ENCODE measurements at places on chromosomes 1 and 21.

GRCh38 chr1:80054129-80054528 lies 1047.6 kb upstream of the ADGRL4 start:
- no peak for DNase-seq

DNA sequence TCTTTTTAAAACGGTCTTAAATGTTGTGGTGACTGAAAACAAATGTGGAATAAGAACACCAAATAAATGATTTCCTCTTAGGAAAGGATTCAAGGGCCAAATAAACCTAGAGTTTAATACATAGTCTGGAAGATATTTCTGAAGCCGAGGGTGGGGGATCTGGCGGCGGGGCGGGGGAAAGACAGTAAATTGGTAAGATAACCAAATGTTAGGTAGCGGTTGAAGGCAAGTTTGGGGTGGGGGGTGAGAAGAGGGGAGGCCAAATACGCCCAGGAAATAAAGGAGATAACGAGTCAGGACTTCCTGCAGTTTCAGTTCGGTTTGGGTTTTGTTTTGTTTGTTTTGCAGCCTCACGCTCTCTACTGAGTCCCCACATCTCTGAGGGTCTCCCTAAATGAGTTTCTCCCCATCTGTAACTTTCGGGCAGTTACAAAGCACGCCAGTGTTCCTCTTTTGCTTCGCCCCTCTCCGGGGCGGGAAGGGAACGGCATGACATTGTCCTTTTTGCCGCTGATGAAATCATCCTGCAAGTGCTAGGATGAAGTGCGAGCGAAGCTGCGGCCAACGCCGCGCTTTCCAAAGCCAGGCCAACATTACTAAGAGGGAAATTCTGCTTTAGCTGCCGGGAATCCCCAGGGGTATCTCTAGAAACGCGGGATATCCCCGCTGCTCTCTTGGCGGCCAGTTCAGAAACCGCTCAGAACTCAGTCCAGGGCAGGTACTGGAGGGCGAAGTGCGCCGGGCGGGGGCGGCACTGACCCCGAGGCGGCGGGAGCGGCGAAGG lies 844 bp downstream of the NIBAN1 start:
- DNase-seq: no peak

DNA sequence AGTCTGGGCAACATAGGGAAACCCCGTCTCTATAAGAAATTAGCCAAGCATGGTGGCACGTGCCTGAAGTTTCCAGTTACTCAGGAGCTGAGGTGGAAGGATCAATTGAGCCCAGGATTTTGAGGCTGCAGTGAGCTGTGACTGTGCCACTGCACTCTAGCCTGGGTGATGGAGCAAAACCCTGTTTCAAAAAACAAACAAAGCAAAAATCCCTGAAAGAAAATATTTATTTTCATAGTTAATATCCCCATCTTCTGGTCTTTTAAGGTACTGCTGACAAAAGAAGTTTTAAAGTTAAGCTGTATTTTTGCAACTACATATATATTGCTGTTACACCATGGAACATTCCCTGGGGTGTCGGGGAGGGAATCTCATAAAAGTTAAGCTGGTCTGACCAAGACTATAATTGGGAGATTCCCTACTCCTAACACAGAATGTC lies 26.0 kb downstream of the VAMP4 start:
- DNase-seq: peak; percentile 26

DNA sequence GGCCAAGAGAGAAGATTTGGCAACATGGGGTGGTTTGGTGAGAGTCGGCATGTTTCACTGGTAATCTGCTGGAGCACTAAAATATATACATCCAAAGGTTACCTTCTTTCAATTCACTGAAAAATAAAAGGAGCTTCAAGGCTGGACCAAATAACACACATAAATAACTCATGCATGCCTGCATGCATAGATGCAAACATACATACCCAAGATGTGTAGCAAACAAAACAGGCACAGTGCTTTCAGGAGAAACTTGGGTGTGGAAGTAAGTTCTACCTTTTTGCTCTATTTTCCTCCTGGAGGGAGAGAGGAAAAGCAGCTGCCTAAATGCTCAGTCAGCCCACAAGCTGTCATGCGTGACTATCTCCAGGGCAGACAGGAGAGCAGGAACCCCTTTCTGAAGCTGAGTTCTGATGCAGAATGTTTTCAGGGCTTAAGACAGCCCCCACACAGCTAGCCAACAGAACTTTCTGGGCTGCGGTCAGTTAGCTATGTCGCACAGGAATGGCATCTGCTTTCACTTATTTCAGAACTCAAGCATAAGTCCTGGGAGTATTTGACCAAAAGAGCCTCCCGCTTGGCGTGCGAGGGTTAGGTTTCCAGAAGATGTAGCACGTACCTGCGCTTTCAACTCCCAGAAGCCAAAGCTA lies 166.2 kb downstream of the TOMM20 start:
- no peak for DNase-seq

- no peak for DNase-seq
Observed at GRCh38 chr1:101496109-101496508, 259.3 kb downstream of the S1PR1 start.

DNA sequence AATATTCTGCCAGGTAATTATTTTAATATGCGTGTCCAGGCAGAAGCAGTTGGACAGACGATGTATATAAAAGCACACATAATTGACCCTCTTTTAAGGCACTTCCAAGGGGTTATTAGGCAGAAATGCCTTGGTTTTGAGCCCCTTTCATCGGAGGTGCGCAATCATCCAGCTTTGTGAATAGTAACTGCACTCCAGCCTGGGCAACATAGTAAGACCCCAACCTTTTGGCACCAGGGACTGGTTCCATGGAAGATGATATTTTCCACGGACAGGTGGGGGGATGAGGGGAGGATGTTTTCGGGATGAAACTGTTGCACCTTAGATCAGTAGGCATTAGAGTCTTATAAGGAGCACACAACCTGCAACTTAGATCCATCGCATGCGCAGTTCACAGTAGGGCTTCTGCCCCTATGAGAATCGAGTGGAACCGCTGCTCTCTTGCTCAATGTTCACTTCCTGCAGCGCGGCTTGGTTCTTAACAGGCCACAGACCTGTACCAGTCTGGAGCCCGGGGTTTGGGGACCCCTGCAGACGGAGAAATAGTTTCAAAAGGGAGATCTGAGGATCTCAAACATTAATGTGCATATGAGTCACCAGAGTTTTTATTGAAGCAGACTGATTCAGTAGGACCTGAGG lies 1.8 kb upstream of the MCOLN2 start:
- no peak for DNase-seq

DNA sequence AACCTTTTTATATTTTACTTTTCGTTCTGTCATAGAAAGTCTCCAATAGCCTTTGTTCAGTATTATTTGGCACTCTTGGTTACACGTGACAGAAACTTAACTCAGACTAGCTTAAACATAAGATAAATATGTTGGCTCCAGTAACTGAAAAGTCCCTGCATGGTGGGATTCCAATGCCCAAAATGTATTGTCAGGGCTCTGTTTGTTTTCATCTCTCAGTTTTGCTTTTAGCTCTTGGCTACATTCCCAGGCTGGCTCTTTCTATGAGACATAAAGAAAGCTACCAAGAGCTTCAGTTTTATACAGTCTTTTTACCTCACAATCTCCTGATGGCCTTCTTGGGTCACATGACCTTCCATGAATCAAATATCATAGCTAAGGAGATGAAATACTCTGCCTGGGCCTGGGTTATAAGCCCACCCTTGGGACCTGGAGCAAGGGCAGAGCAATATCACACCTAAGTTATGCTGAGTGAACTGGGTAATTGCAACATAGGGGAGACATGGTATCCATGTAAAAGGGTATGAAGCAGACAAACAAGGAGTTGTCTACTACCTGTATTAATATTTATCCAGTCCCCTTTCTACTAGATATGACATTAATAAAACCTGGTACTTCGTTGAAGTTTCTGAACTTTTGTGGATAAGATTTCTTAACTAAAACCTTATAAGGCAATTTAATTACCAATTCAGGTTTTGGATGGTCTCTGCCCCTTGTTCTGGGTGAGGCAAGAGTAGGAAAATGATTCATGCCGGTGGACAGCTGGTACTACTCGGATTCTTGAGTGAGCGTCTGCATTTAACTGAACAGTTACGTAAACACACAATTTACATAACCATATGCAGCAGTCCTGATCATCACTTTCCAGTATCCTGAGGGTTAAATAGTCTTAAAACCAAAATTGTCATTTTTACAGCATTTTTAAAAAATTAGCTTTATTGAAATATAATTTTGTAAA lies 442.3 kb downstream of the GPATCH2 start:
- DNase-seq: no peak

GRCh38 chr1:15960808-15961207 lies 15.1 kb downstream of the ZBTB17 start:
- DNase-seq: no peak
